ENCODE measurements at places on chromosomes 4 and X.

DNA sequence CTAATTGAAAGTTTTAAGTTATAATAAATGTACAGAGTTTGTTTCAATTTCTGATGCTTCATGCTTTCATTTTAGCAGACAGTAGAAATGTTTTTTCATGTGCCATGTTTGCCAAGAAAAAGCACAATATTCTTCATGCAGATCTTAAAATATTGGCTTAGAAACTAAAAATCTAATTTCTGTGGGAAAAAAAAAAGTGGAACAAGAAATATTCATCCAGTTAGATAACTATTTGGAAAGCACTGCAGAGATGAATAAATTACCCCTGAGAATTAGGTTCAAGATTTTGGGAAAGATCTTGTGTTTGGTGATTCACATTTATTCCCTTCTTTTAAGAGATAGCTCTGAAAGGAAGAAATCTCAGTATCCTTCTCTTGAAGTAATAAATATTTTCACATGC lies 912.5 kb downstream of the C4orf33 start:
- no peaks in the 10 kb centered on the region for H3K4me1 ChIP-seq
- H3K36me3 ChIP-seq: no peaks in the 10 kb centered on the region
- H3K27ac ChIP-seq: no peak overlapping the region
- H3K27me3 ChIP-seq: no peaks in the 10 kb centered on the region

DNA sequence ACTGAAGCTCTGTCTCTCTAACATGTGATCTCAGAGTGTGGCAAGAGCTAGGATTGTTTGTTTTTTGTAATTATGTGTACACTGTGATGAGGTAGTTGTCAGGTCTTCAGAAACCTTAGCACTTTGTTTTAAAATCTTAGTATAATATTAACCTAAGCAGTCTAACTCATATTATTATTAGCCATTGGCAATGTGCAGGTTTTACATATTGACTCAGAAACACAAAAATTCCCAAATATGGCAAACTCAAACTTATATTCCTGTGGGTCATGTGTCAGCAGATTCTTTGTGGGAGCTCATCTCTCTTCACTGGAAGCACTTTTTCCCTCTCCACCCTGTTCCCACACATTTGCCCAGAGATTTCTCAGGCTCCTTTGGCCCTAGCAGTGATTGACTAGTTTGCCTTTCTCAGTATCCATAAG lies 8.2 kb upstream of the PWWP3B start:
- H3K4me3 ChIP-seq: no peak overlapping the region
- H3K4me1 ChIP-seq: no peaks in the 10 kb centered on the region
- DNase-seq: no peak
- no peaks in the 10 kb centered on the region for H3K36me3 ChIP-seq
- no peak overlapping the region for H3K27ac ChIP-seq

GRCh38 chrX:51435101-51435500 lies 61.3 kb downstream of the NUDT11 start:
- H3K4me3 ChIP-seq: no peak overlapping the region
- no peaks in the 10 kb centered on the region for H3K4me1 ChIP-seq
- no peaks in the 10 kb centered on the region for H3K36me3 ChIP-seq
- no peak for DNase-seq
- no peak overlapping the region for H3K27ac ChIP-seq

DNA sequence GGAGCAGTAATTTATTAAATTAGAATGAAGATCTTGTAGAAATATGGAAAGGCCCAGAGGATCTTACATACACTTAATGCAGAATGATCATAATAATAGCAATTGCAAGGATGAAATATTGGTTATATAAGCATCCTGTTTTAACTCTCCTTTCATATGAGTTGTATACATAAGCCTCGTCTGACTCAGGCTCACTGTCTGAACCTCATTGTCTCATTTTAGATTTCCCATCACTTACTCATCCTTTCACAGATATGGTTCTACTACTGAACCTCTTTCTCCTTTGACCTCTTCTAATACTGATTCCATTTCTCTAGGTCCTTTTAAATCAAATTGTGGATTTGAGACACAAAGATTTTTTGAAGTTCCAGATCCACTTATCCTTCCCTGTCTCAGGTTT lies 277.3 kb upstream of the TRPC5 start:
- H3K4me3 ChIP-seq: no peak overlapping the region
- no peaks in the 10 kb centered on the region for H3K36me3 ChIP-seq
- H3K27ac ChIP-seq: no peak overlapping the region
- peaks cover 4% of the 10 kb centered on the region for H3K4me1 ChIP-seq
- no peak for DNase-seq

Measured in mesothelial cell of epicardium (in vitro differentiated cells).